WTC11 (cell line): ENCODE measurements at places on chromosomes 12 and 14. TPM values are rescaled to one million over a fixed set of nuclear protein-coding genes. Genes with fewer than 3 reads are reported as not detected.

Gene TMPRSS12
- not detected in 3 replicates for total RNA-seq

Gene RASSF9
- 0.25 to 0.33 TPM (median 0.30 TPM) in 3 replicates for total RNA-seq

- DNase-seq, result no peak
- H3K4me3 ChIP-seq, result no peak overlapping the region
- peaks cover 19% of the 10 kb centered on the region for H3K36me3 ChIP-seq
- H3K4me1 ChIP-seq, result peaks cover 6% of the 10 kb centered on the region
Observed at GRCh38 chr14:49615776-49616175, 4.7 kb downstream of the RPL36AL start.

DNA sequence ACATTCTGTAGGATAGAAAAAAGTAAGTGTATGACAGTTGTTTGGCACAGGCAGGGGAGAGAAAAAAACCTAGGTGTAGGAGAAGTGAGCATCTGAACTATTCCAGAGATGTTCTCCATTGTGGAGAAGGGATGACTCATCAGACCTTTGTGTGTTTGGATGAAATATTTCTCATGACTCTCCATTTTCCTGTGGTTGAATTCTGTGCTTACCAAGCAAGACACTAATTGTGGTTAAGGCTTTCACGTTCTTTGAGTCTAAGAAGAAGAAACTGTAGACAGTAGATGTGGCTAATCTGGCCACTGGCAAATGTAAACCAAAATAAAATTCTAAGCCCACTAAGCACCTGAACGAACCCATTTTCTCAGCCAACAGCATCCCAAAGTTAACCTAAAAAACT is 107.9 kb upstream of the GZMB start:
- no peak for DNase-seq
- H3K27me3 ChIP-seq, result no peaks in the 10 kb centered on the region
- no peak overlapping the region for H3K27ac ChIP-seq
- H3K4me1 ChIP-seq, result peaks cover 10% of the 10 kb centered on the region

GRCh38 chr12:54005853-54006558 is 2.8 kb upstream of the HOXC8 start:
- H3K27me3 ChIP-seq, result peaks cover 100% of the 10 kb centered on the region
- H3K4me3 ChIP-seq, result peak overlapping the region; percentile 34
- DNase-seq, result peak; percentile 96
- peaks cover 19% of the 10 kb centered on the region for H3K4me1 ChIP-seq
- H3K27ac ChIP-seq, result no peak overlapping the region

DNA sequence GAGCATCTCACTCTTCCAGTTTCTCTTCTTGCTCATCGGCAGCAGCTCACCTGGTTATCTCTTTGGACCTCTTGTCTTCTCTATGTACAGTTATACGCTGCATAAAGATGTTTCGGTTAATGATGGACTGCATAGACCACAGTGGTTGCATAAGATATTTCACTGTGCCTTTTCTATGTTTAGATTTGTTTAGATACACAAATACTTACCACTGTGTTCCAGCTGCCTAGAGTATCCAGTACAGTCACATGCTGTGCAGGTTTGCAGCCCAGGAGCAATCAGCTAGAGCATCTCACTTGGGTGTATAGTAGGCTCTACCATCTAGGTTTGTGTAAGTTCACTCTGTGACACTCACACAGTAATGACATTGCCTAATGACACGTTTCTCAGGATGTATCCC is 57.6 kb downstream of the FBXL14 start:
- H3K27ac ChIP-seq, result no peak overlapping the region
- no peaks in the 10 kb centered on the region for H3K4me1 ChIP-seq
- DNase-seq, result no peak
- no peak overlapping the region for H3K4me3 ChIP-seq
- H3K27me3 ChIP-seq, result peaks cover 45% of the 10 kb centered on the region
- no peaks in the 10 kb centered on the region for H3K36me3 ChIP-seq

- H3K27me3 ChIP-seq, result no peaks in the 10 kb centered on the region; the same call in 1 of the 2 replicates
- DNase-seq, result no peak
- no peak overlapping the region for H3K4me3 ChIP-seq
- peaks cover 11% of the 10 kb centered on the region for H3K4me1 ChIP-seq
- H3K27ac ChIP-seq, result no peak overlapping the region
Observed at GRCh38 chr12:92574911-92575570, 127.7 kb upstream of the PLEKHG7 start.

- DNase-seq, result no peak
- H3K36me3 ChIP-seq, result no peaks in the 10 kb centered on the region
- peaks cover 55% of the 10 kb centered on the region for H3K4me1 ChIP-seq
- H3K27ac ChIP-seq, result no peak overlapping the region
Observed at GRCh38 chr12:81088221-81088620, 10.3 kb downstream of the ACSS3 start.

GRCh38 chr12:120453977-120454376 is 7.7 kb downstream of the GATC start:
- peaks cover 43% of the 10 kb centered on the region for H3K36me3 ChIP-seq
- no peak overlapping the region for H3K27ac ChIP-seq
- no peaks in the 10 kb centered on the region for H3K27me3 ChIP-seq

DNA sequence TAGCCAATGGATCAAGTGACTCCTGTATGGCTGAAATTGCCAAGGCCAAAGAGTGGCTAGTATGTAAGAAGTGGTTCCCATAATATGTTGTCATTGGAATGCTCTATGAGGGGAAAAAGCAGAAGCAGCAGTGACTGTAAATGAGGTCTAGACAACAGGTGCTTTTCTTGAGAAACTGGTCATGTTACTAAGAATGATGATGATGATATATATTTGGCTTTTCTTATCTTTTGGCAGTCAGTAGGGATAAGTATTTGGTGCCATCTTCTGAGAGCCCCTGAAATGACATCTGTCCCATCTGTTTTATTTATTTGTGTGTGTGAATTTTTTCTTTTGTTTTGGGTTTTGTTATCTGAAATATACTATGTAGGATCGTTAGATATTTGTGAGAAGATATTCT is 141.7 kb downstream of the SYT1 start:
- DNase-seq, result no peak
- H3K4me3 ChIP-seq, result no peak overlapping the region
- H3K4me1 ChIP-seq, result peaks cover 19% of the 10 kb centered on the region
- H3K27me3 ChIP-seq, result no peaks in the 10 kb centered on the region
- H3K27ac ChIP-seq, result no peak overlapping the region
- no peaks in the 10 kb centered on the region for H3K36me3 ChIP-seq

- H3K4me3 ChIP-seq, result no peak overlapping the region
- H3K36me3 ChIP-seq, result no peaks in the 10 kb centered on the region
- H3K27me3 ChIP-seq, result no peaks in the 10 kb centered on the region; the same call in 1 of the 2 replicates
- no peak overlapping the region for H3K27ac ChIP-seq
- no peaks in the 10 kb centered on the region for H3K4me1 ChIP-seq
Observed at GRCh38 chr12:94753036-94753679, 102.8 kb upstream of the TMCC3 start.
